Mammary epithelial cell (primary cell): ENCODE measurements at places on chromosomes 5 and 9.
A peak's percentile ranks its signal among the peaks of the same experiment; 100 is the strongest.

DNA sequence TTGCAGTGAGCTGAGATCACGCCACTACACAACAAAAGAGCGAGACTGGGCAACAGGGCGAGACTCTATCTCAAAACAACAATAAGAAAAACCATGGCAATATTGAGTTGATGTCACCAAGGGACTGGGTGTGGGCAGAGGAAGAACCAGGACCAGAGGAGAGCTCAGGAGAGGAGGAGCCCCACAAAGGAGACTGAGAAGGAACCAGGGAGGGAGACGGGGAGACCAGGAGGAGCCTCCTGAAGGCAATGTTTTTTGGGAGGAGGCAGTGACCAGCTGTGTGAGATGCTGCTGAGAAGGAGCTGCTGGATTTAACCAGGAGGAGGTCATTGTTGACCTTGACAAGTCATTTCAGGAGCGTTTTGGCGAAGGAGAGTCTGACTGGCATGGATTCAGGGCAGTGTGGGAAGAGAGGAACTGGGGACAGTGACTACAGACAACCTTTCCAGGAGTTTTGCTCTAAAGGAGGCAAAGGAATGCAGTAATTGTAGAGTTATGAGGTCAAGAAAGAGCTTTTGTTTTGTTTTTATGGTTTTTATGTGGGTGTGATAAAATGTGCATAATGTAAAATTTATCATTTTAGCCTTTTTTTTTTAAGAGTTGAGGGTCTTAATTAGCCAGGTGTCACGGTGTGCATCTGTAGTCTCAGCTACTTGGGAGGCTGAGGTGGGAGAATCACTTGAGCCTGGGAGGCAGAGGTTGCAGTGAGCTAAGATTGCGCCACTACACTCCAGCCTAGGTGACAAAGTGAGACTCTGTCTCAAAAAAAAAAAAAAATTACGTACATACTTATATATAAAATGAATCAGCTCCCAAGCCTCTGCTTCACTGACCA, 17.9 kb downstream of the TRUB2 start:
- DNase-seq: no peak

- DNase-seq: peak; percentile 69
Measured at GRCh38 chr5:107705402-107706014, 34.8 kb upstream of the EFNA5 start.

DNA sequence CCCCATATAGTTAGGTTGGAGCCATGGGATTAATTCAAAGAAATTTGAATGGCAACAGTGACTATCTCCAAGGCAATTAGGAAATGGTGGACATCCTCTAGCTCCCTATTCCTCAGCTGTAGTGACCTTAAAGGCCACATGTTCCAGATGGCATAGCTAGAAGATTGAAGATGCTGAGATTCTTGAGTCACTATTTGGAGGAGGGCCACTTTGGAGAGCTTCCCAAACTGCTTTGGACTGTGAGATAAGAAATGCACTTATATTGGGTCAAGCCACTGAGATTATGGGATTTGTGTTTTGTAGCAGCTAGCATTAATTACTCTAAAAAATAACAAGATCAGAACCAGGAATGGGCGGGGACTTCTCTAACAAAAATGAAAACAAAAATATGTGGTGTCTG, 636.2 kb upstream of the CCNG1 start:
- no peak for DNase-seq

GRCh38 chr5:133756036-133756435, 143.7 kb upstream of the FSTL4 start:
- no peak for DNase-seq

- DNase-seq: no peak
Measured at GRCh38 chr9:87567001-87567400, 69.3 kb downstream of the DAPK1 start.
